ENCODE measurements at places on chromosomes 1 and 21.

GRCh38 chr1:218617986-218618385 is 272.9 kb downstream of the TGFB2 start:
- DNase-seq: no peak

- DNase-seq: no peak
These were observed 1.6 kb downstream of the ADAM15 start for GRCh38 chr1:155052439-155053395.

DNA sequence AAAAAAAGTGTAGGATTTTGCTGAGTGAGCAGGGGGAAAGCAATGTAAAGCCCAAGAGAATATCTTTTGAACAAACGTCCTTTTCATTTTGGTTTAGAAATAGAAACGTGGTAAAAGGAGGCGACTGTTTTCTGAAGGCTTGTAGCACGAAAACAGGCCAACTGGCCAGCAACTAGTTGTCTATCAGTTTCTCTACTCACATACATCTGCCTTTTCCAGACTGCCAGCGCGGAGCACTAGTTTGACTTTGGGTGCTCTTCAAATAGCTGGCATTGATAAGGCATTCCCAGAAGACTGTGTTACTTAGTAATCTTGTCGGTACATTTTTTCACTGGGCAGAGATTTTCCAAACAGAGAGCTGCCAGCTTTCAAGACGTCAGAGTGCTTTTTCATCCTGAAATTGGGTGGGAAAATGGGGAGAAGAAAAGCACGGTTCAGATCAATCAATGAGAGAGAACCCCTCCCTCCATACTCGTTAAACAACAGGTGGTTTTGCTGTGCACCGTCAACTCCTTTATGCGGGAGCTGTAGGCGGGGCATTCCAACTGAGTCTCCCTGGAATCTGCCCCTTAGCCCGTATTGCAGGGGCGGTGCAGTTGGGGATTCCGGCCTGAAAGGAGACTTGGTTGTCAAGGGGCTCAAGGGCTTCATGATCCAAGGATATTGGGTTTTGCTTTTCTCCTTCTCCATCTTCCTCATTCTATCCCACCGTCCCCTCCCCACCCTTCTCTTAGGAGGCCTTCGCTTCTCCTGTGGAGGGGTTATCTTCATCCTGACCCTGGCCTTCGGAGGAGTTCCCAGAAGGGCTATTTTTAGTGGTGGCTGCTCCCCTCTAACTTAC is 884 bp upstream of the LRRC8C start:
- DNase-seq: no peak

DNA sequence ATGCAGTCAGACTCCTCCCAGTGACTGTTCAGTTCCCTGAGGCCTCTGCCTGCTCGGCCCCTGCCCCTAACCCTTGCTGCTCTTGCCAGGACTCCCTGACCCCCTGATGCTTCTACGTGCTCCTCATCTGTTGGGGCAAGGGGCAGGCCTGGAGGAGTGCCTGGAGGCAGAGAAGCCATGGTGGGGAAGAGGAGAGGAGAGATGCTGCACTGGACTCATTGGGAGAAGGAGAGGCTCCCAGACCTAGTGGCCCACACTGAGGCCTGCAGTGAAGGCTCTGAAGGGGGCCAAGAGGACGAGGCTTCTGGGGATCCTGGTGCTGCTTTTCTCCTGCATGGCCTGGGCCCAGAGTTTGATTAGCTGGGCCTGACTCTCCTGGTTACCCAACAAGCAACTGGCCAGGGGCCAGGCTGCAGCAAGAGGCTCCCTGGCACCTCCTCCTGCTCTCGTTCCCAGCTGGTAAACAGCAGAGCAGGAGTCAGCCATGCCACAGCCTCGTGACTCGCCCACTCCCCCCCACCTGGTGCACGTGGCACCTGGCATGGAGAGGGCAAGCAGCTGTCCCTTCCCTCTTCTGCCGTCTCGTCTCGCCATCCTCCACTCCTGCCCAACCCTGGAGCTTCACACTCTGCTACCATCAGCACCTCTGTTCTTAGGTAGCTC is 847 bp upstream of the RORC start:
- DNase-seq: no peak

- DNase-seq: no peak
These were observed 3.0 kb downstream of the OLFM3 start for GRCh38 chr1:101993710-101994109.

DNA sequence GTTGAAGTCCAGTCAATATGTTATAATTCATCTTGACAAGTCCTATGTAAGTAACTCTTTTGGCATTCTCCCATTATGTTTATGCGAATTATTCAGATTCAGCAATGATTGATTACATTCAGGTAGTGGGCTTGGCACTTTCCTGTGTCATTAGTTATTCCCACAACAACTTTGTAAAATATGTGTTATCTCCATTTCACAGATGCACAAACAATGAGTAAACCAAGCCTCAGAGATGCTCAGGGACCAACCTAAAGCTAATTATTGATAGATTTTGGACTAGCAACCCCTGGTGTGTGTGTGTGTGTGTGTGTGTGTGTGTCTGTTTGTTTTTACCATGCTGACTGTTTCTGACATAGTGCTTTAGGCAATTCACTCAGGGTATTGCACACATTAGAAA is 371.1 kb upstream of the C1orf87 start:
- DNase-seq: no peak

DNA sequence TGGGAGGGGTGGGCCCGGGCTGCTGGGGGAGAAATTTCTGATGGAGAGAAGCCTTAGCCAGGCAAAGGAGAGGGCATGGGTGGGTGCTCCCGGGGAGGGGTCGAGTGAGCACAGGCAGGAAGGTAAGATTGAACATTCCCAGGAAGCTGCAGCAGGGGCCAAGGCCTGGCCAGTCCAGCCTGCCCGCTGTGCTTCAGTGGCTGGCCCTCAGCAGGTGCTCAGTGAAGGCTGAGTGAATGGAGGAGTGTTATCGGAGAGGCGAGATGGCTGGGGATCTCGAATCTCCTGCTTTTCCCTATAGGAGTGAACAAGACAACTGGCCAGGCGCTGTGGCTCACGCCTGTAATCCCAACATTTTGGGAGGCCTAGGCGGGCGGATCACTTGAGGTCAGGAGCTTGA is 20.9 kb downstream of the SPSB1 start:
- no peak for DNase-seq

GRCh38 chr1:223331929-223332328 is 32.0 kb downstream of the SUSD4 start:
- no peak for DNase-seq

- no peak for DNase-seq
These were observed 253.5 kb downstream of the NTNG1 start for GRCh38 chr1:107394301-107394700.

- no peak for DNase-seq
These were observed at the start of gene IL12RB2 for GRCh38 chr1:67307251-67308060. Gene IL12RB2 (plus strand): TSS chr1:67307873. CDS start chr1:67320369, 12,496 bp downstream.

DNA sequence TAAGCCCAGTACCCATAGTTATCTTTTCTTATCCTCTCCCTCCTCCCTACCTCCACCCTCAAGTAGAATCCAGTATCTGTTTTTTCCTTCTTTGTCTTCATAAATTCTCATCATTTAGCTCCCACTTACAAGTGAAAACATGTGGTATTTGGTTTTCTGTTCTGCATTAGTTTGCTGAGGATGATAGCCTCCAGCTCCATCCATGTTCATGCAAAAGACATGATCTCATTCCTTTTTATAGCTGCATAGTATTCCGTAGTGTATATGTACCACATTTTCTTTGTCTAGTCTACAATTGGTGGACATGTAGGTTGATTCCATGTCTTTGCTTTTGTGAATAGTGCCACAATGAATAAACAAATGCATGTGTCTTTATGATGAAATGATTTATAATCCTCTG is 55.2 kb downstream of the PRKACB start:
- DNase-seq: no peak

DNA sequence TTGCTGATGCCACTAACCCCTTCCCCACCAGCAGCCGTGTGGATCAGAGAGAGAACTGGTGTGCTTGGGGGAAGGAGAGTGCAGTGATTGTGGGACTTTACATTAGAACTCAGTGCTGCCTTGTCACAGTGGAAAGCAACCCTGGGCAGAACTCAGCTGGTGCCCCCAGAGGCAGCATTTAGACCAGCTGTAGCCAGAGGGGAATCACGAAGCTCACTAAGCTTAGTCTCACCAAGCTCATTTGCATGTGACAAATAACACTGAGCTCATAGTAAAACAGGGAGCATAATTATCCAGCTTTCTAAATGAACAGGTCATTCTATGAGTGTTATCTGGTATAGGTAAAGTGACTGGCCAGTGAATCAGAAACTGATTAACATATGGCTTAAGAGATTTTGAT is 9.8 kb upstream of the SMAP2 start:
- no peak for DNase-seq

- no peak for DNase-seq
These were observed 2.3 kb downstream of the SLC2A5 start for GRCh38 chr1:9066945-9067807.

DNA sequence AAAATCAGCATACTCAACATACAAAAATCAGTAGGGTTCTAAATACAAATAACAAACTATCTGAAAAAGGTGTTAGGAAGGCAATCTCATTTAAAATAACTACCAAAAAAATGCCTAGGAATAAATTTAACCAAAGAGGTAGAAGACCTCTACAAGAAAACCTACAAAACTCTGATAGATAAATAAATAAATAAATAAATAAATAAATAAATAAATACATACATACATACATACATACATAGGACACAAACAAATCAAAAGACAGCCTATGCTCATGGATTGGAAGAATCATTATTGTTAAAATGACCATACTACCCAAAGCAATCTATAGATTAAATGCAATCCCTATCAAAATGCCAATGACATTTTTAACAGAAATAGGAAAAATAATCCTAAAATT is 194.7 kb downstream of the BARHL2 start:
- no peak for DNase-seq

DNA sequence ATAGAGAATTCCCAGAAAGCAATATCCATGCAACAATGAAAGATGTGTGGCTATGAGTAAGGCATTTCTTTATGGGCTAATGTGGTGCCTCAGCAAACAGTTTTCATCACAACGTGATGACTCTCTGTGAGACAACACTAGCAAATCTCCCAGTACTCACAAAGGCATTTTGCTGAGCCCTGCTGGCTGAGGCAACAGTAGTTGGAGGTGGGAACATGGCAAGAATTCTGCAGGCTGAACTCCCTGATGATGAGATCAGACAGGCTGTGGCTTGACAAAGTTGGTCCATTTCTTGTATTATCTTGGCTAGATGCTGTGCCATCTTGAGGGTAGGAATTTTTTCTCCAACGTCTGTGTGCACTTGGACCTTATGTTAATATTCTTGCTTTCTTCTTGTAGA is 24.6 kb downstream of the PROX1 start:
- no peak for DNase-seq

DNA sequence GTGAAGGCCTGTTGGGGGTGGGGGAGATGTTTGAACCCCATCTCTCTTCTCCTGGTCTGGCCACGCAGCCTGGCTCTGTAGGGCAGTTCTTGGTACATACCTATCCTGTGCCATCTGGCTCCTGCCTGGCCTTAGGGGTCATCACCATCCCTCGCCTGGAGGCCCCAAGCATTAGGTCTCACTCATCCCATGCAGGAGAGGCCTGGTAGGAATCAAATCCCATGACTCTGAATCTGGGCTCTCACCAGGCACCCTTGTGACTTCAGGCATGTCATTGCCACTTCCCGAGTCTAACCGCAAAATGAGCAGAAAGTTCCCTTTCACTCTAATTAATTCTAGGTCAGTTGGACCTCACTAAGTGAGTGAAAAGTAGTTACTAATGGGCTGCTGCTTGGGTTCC is 37.2 kb downstream of the ETNK2 start:
- DNase-seq: no peak

DNA sequence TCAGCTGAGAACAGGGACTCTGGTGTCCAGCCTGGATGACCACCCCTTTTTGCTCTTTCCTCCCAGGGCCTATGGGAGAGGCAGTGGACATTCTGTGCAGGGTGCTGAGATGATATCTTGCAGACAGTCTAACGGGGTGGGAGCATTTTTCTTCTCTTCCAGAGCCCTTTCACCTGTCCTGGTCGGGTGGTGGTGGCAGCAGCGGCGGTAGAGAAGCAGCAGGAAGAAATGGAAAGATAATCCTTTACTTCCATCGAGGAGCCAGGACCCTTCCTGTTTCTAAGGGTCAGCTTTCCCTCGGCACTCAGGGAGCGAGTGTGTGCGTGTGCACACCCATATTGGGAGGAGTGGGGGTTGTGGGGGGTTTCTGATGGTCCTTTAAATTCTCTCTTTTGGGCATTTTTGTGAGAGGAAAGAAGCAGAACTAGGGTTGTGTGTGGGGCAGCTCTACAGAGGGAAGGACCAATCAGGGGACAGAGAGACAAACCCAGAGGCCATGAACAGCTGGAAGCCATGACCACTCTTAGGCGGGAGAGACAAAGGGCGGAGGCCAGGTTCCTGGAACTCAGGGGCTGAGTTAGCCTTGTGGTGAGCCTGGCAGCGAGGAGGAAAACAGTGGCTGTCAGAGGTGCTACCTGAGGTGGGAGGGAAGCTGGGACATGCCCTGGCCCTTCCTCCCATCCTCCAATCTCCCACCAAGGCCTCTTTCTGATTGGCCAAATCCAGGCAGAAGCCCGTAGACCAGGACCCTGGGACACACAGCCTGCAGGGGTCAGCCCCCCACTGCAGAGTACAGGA is 31.2 kb upstream of the CSF3R start:
- no peak for DNase-seq

DNA sequence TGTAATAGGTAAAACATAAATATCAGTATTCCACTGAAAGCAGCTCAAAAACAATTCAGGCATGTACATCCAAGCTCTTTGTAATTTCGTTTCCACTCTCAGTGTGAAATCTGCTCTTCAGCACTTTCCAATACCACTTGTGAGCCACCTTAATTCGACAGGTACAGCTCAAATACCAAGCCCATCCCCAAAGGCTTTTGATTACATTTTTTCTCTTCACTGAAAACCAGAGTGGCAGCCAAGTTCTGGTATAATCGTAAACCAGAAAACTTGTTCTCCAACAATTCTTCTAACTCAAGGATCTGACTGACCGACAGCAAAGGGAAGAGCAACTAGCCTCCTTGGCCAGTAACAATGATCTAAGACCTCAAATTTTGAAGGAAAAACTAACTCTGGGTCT is 36.8 kb downstream of the FBXO42 start:
- DNase-seq: no peak

DNA sequence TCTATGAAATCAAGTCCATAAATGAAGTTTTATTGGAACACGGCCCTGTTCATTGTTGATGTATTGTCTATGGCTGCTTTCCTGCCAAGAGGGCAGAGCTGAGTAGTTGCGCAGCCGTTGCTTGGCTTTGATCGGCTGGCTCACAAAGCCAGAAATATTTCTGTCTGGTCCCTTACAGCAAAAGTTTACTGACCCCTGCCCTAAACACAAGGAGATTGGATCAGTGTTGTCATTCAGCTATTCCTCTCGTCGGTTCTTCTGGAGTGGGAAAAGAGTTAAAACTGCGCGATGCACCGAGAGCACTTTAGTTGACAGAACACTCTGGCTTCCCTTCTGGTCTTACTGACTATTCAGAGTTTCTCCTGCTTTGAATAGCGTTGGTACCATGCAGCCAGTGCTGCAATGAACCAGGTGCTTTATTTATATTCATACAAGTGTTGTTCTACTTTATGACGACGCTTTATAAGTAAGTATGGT is 868 bp downstream of the ZBTB40 start:
- DNase-seq: no peak
